ENCODE measurements at places on chromosomes 3 and 15.

DNA sequence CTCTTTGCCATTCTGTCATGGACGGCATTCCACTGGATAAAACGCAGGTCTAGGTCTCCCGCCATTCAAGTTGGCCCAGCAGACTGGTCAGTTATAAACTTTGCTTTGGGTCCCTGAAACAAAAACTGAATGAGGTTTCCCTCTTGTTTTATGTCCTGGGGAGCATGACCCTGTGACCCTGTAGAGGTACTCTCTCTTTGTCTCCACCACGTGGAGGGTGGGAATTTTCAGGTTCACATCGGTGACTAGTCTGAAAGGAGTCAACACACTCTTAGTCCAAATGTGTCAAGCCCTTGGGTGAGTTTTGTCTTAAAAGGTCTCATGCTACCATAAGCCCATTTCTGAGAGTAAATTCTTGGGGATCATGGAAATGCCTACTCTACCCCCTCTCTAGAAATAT lies 139.9 kb downstream of the PLCH1 start:
- no peak for DNase-seq

GRCh38 chr3:184781801-184782200 lies 30.2 kb upstream of the VPS8 start:
- no peak for DNase-seq

GRCh38 chr3:16548721-16549120 lies 35.2 kb upstream of the RFTN1 start:
- no peak for DNase-seq

DNA sequence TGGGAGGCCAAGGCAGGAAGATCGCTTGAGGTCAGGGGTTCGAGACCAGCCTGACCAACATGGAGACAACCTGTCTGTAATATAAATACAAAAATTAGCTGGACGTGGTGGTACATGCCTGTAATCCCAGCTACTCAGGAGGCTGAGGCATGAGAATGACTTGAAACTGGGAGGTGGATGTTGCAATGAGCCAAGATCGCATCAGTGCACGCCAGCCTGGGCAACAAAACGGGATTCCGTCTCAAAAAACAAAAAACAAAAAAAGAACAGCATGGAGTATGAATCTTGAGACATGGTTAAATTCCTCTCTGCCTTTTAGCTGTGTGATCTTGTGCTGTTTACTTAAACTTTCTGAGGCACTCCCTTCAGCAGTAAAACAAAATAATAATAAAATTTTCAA lies 244.9 kb downstream of the FGF12 start:
- no peak for DNase-seq

DNA sequence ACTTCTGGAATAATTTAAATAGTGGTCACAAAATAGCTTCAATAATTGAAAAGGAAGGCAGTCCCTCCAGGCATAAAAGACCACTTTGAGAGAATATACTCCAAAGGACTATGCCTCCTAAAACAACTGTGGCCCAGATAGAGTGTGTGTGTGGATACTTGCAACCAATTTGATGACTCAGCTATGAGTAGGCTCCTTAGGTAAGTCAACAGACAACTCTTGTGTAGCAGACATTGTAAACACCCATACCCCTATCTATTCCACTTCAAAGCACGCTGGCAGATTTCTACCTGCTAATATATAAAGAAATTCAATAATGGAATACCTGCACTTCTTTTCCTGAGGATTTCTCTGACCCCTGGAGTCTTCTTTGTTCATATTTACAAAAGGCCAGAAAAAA lies 254.5 kb downstream of the NEK10 start:
- no peak for DNase-seq

DNA sequence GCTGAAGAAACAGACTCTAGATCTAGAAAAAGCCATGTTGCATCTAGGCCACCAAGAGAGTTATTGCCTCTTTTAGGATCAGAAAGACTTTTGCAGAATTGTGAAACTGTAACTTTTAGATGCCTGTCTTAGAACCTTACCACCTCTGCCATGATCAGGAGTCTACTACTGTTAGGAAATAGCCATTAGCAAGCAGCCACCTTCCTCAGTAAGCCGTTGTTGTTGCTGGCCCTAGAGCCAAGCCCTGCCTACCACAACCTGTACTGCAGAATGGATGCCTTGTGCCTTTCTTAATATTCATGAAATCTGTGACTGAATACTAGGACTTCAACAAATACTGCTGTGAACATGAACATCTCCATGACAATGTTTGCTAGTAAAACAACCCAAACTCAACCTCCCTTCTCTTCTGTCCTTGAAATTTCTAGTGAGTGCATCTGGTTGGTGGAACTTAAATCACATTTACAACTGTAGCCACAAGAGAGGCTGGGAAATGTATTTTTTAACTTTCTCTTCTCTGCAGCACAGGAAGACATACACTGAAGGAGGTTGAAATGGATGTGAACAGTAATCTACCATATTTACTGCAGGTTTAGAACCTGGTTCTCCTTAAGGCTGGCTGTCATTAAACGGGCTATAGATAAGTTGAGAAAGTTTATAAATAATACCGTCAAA lies 20.7 kb downstream of the RASA2 start:
- no peak for DNase-seq

DNA sequence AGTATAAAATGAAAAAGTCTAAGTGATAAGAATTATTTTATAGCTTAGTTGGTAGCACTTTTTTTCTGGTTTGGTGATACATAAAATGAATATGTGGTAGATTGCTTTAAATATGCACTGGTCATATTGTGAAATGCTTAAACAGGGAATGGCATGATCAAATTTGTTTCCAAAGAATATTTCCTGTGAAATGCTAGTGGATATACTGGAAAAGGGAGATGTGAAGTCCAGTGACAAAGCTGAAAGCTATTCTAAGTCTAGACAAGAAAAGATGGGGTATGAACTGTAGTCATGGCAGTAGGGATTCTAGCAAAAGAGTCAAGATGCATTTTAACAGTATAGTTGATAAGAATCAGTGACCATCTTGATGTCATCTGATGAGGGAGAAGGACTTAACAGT lies 98.9 kb upstream of the MME start:
- no peak for DNase-seq

- DNase-seq, result no peak
Measured at GRCh38 chr3:65080432-65080831, 392.6 kb upstream of the ADAMTS9 start.

- no peak for DNase-seq
Measured at GRCh38 chr3:112585782-112586181, 23.9 kb downstream of the SLC35A5 start.

GRCh38 chr3:197026481-197026866 lies 3.1 kb downstream of the MELTF start:
- DNase-seq, result peak; percentile 7

DNA sequence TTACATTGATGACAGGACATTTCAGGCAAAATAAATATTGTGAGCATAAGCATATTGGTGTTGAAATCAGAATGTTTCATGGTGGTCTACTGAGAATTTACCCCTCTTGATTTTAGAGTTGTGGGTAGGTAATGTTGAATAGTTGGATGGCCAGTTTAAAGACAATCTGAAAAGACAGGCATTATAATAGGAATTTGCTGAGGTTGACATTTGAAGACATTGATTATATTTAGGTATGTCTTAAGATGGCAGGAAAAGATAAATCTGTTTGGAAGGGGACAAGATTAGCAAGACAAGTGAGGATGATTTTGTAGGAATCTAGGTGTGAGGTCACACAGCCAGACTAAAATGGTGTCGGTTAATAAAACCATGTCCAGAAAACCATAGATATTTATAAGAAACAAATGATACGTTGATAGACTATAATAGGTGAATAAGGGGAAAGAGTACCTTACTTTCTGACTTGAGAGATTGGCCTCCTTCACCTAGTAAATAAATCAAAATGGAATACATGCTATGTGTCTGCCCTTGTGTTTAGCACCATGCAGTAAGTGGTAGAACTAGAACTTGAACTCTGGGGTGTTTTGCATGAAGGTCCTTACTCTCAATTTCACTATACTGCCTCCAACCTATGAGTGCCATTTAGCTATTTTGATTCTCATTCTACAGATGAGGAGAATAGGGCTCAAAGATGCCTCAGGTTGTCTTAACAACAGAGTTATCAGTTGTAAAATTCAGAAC lies 57.9 kb downstream of the ALCAM start:
- DNase-seq, result no peak

- no peak for DNase-seq
Measured at GRCh38 chr3:152671446-152672319, 163.2 kb upstream of the P2RY1 start.

- DNase-seq, result no peak
Measured at GRCh38 chr3:151383956-151384355, 597 bp downstream of the P2RY12 start.

- DNase-seq, result no peak
Measured at GRCh38 chr15:92928225-92928750, 28.2 kb downstream of the CHD2 start.

GRCh38 chr15:28960979-28961378 lies 75.2 kb downstream of the APBA2 start:
- no peak for DNase-seq

GRCh38 chr3:112774293-112774926 lies 72.3 kb downstream of the CD200R1L start:
- DNase-seq, result no peak

DNA sequence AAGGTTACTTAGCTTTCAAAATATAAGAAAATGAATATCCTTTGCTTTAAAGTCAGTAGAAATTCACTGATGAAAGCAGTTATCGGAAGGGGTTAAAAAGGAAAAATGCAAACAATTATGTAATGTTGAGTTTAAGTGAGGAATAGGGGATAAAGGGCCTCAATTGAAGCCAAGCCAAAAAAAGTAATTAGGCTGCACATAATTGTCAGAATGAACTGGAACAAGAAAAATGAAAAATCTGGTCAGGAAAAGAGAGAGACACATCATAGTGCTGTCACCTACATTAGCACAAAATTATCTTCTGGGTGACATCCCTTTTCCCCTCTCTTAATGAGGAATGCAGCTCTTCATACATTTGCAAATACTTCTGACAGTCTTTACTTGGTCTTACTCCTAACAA lies 48.8 kb upstream of the PIK3R4 start:
- DNase-seq, result no peak

GRCh38 chr3:127209840-127210653 lies 17.1 kb downstream of the PRR23E start:
- no peak for DNase-seq
